AG04450 (cell line): ENCODE measurements at places on chromosomes 12 and 14. TPM values are rescaled to one million over a fixed set of nuclear protein-coding genes. Genes with fewer than 3 reads are reported as not detected.
A peak's percentile ranks its signal among the peaks of the same experiment; 100 is the strongest.

The KRT82 gene
- polyA plus RNA-seq, result not detected in 2 replicates

The HOXC6 gene
- 0.02 TPM in 1 of 2 replicates, not detected in the other for polyA plus RNA-seq

DNA sequence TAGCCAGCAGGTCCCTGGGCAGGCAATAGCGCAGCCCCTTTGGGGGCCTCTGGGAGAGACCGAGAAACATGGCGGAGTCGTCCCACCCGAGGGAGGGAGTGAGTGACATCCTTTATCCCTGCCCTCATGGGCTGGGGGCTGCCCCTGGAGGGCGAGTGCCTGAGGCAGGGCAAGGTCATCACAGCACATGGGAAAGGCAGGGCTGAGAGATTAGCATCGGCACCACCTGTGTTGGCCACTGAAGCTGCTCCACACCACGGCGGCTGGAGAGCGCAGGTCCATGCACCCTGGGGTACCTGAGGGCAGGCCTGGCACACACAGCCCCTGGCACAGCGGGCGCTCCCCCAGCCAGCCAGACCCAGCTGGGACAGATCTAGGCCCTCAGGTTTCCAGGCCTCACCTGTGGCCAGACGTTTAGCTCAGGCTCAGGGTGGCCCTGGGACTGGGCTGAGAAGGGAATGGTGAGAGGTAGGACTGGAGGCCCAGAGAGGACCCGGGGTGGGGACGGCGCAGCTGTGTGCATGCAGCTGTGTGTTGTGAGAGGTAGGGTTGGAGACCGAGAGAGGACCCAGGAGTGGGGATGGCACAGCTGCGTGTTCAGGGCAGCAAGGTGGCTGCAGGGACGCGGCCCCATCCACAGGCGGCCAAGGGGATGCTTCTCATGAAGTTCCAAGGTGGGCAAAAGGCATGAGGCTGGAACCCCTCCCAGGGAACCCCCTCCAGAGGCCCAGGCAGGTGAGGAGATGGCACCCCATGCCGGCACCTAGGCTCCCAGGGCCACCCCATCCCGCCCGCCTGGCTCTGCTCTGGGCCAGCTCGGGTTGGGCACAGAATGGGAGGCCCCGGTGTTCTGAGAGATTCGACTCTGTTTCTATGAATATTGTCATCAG is 74.1 kb downstream of the KIF26A start:
- DNase-seq, result no peak

GRCh38 chr14:57725399-57726077 is 140.4 kb downstream of the SLC35F4 start:
- no peak for DNase-seq

GRCh38 chr14:75492832-75493591 is 29.3 kb upstream of the BATF start:
- DNase-seq, result no peak

- no peak for DNase-seq
Measured at GRCh38 chr14:90578283-90578985, 181.6 kb downstream of the CALM1 start.

DNA sequence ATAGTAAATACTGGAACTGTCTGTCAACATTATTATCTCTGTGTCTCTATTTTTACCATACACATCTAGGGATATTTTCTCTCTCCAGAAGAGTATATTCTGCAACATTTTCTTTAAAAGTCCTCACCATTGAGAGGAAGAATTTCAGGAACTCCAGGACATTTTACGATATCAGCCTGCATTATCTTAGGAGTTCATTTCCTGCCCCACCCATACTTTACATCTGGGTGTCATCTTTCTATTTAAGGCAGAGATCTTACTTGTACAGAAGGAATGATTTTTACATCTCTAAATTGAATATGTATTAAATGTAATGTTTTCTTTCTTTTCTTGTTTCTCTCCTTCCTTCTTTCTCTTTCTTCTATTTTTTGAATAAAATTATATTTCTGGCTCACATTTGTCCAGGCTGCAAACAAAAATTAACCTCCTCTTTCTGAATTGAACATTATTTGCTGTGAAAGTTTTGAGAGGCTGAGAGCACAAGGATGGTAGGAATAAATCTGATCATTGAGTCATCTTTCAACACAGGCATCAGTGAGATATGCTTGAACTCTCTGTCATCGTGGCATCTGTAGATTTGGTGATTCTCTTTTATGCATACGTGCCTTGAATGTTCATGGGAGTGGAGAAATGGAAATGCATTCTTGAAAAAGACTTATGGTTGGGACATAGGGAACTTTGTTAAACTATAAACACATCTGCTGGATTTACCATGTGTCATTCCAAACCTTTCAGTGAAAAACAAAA is 753.6 kb downstream of the SLC16A7 start:
- no peak for DNase-seq

- no peak for DNase-seq
Measured at GRCh38 chr14:105249182-105250007, 1.1 kb downstream of the BTBD6 start.

The PPFIA2 gene
- polyA plus RNA-seq, result 0.20 TPM in 1 of 2 replicates, not detected in the other

The OTX2 gene
- polyA plus RNA-seq, result not detected in 2 replicates

DNA sequence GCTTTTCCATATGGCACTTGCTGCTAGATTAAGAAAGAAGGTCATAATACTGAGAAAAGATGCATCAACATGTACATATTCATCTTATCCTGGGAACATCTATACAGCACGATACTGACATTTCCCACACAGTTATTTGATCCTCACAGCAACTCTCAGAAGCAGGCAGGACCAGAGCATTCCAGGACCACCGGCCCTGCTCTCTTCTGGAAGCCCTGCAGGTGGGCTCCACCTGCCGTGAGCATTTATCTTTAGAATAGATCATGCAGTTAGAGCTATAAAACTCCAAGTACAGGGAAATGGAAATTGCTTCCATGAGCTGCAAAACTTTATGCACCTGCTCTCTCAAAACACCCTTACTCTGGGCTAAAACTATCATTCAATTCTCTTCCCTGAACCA is 5.5 kb upstream of the BDKRB1 start:
- DNase-seq, result no peak

DNA sequence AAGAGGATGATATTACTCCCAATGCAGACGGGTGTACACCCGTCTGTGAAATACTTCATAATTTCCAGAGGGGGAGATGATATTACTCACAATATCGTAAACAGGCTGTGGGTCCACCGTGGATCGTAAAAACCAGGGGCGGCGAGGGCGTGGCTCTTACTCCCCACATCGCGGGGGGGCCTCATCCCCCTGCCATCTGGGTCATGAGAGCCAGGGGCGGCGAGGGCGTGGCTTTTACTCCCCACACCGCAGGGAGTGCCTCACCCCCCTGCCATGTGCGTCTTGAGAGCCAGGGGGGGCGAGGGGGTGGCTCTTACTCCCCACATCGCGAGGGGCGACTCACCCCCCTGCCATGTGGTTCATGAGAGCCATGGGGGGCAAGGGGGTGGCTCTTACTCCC is 86.2 kb upstream of the GNG2 start:
- no peak for DNase-seq

GRCh38 chr12:111436266-111436665 is 30.5 kb downstream of the SH2B3 start:
- DNase-seq, result no peak

- no peak for DNase-seq
Measured at GRCh38 chr12:118059341-118060191, 1.4 kb downstream of the WSB2 start.

- DNase-seq, result no peak
Measured at GRCh38 chr14:59309291-59309900, 120.9 kb downstream of the DAAM1 start.

GRCh38 chr14:88695870-88696269 is 96.9 kb downstream of the EML5 start:
- no peak for DNase-seq

DNA sequence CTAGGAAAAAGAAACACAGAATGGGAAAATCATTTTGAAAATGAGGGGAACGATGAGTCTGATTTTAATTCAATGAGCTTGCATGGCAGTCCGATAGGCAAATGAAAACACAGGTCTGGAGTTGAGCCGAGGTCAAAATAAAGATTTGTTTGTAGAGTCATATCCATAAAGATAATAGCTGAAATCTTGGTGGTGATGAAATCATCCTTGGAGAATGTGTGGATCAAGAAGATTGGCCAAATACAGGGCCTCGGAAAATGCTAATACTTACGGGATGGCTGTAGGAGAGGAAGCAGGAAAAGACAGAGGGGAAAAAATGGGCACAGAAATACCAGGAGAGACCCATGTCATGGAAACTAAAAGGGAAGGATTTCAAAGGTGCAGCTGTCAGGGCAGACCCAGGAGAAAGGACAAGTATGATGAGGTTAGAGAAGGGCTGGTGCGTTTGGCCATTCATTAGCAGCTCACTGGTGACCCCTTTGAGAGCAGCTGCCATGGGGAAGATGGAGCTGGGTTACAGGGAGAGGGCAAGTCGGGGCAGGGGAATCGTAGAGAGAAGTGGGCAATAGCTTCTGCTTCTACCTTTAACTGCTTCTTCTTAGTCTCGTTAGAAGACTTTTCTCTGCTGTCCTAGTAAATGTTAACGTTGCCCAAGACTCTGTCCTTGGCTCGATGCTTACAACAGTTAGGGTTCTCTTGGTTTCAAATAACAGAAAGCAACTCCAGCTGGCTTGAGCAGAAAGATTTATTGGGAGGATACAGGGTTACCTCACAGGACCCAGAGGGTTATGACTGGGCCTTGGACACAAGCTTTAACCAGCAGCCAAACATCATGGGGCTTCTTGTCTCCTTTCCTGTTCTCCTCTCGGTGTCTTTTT is 161.8 kb downstream of the EFCAB11 start:
- DNase-seq, result no peak

The SELPLG gene
- 6.1 and 9.8 TPM in 2 replicates for polyA plus RNA-seq

GRCh38 chr12:117093918-117094630 is 5.1 kb downstream of the TESC start:
- DNase-seq, result no peak

DNA sequence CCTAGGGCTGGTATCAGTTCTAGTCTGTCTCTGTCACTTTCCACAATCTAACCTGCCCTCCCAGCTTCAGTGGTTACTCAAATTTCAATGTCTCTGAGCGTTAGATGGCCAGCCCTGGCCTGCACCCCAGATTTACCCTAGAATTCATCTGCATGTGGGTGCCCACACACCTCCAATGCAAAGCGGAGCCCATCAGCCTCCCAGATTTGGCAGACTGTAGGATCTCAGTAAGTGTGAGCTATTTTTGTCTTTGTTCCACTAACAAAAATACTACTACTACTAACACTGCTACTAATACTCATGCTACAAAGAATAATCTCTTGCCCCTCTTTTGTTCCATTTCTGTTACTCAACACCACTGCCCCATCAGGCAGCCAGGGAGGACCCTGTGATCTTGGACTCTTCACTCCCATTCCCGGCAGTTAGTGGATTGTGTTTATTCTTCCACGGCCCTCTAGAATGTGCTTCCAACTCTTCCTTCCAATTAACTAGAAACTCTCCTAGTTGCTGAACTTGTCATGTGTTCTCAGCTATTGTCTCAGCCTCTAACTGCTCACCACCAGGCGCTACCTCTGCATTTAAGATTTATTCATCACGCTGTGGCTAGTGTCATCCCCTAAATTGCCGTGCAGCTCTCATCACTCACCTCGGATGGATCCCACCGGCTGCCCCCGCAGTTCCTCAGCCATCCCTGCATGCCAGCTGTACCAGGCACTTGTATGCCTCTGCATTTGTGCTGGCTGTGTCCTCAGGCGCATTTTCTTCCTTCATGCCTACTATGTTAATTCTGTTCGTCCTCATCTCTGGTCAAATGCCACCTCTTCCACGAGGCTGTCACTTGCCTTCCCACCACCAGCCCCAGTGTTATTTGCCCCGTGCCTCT is 150.6 kb upstream of the HIF1A start:
- DNase-seq, result no peak

The PRH2 gene
- 0.16 TPM in 1 of 2 replicates, not detected in the other for polyA plus RNA-seq

GRCh38 chr14:92254786-92255185 is 68.2 kb upstream of the SLC24A4 start:
- DNase-seq, result peak; percentile 3

GRCh38 chr12:3461391-3461790 is 29.6 kb upstream of the PRMT8 start:
- DNase-seq, result no peak

DNA sequence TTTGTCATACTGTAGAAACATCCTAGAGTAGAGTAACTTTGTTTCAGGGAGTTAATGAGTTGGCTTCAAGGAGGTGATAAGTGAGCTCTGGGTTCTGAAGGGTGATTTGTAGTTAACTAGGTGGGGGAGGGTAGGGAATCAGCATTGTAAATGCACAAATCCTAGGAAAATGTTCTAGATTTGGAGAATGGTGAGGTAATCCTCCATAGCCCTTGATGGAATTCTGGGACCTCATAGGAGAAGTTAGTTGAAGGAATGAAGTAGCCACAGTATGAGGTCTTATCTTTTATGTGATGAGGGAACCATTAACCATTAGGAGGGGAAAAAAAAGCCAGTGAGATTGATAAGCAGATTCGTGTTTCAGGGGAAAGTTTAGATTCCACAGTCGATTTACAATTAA is 8.0 kb downstream of the CNOT2 start:
- DNase-seq, result no peak

GRCh38 chr12:123225443-123225842 is 7.5 kb downstream of the MPHOSPH9 start:
- DNase-seq, result no peak
